ENCODE measurements at places on chromosomes 1 and 21. TPM values are rescaled to one million over a fixed set of nuclear protein-coding genes. Genes with fewer than 3 reads are reported as not detected.

Gene GFI1
- 74.4 TPM for total RNA-seq

Gene L1TD1
- not detected for total RNA-seq

Gene PRDM16
- total RNA-seq = not detected

Gene IVL
- not detected for total RNA-seq

Gene HORMAD1
- total RNA-seq = not detected

Gene ADGRB2
- 0.13 TPM for total RNA-seq

Gene ARHGEF19
- 5.7 TPM for total RNA-seq

Gene DIO1
- not detected for total RNA-seq

Gene KRTAP12-2
- total RNA-seq = not detected

Gene ACTL8
- total RNA-seq = not detected

Gene F5
- 88.5 TPM for total RNA-seq

Gene MYOG
- not detected for total RNA-seq

Gene KRTAP19-3
- not detected for total RNA-seq

Gene ASCL5
- total RNA-seq = not detected

Gene SMIM11
- 15.1 TPM for total RNA-seq

Gene MYOC
- not detected for total RNA-seq

Gene SLC44A5
- 0.23 TPM for total RNA-seq

Gene SLC9A1
- 23.9 TPM for total RNA-seq

Gene MNDA
- total RNA-seq = not detected

Gene OR6N1
- not detected for total RNA-seq

Gene HOOK1
- total RNA-seq = 4.6 TPM

Gene RNU1-4
- 907 TPM for total RNA-seq

Gene GUCA2B
- not detected for total RNA-seq

Gene COL16A1
- not detected for total RNA-seq

Gene GDAP2
- 24.2 TPM for total RNA-seq

Gene UBL4B
- total RNA-seq = not detected

Gene ANKRD65
- total RNA-seq = not detected

Gene TMEM125
- not detected for total RNA-seq

Gene PDPN
- not detected for total RNA-seq

Gene LCE3E
- not detected for total RNA-seq

Gene MATN1
- total RNA-seq = 1.0 TPM

Gene SLC9C2
- total RNA-seq = not detected

Gene GIPC2
- total RNA-seq = 0.13 TPM

Gene TTLL7
- total RNA-seq = 1.8 TPM

Gene NR0B2
- not detected for total RNA-seq

Gene RCSD1
- total RNA-seq = 44.1 TPM

Gene PPM1J
- 0.42 TPM for total RNA-seq

Data from activated CD8-positive, alpha-beta memory T cell treated with anti-CD3 and anti-CD28 coated beads for 36 hours (primary cell).